ENCODE measurements at places on chromosomes 16 and 17. TPM values are rescaled to one million over a fixed set of nuclear protein-coding genes. Genes with fewer than 3 reads are reported as not detected.

The JPH3 gene
- not detected for total RNA-seq

The TMC5 gene
- not detected for total RNA-seq

The CIITA gene
- 1.1 TPM for total RNA-seq

The SKAP1 gene
- total RNA-seq: not detected

The NTN3 gene
- total RNA-seq: 0.13 TPM

The TMEM132E gene
- under 0.01 TPM for total RNA-seq

The RND2 gene
- total RNA-seq: 0.78 TPM

The SLC5A2 gene
- not detected for total RNA-seq

The CNGB1 gene
- total RNA-seq: not detected

The TSPOAP1 gene
- total RNA-seq: 2.9 TPM

The CTRL gene
- 0.32 TPM for total RNA-seq

The KRTAP4-4 gene
- total RNA-seq: not detected

The SDF2 gene
- 44.3 TPM for total RNA-seq

The MIF4GD gene
- 6.2 TPM for total RNA-seq

The LPO gene
- total RNA-seq: under 0.01 TPM

The KCNJ16 gene
- not detected for total RNA-seq

The PRAC1 gene
- not detected for total RNA-seq

The TAC4 gene
- total RNA-seq: not detected

The NOD2 gene
- 0.52 TPM for total RNA-seq

The KIF19 gene
- total RNA-seq: not detected

The TBC1D26 gene
- total RNA-seq: 0.11 TPM

The ARHGAP44 gene
- 1.6 TPM for total RNA-seq

The RPRML gene
- total RNA-seq: not detected

The RGS9 gene
- total RNA-seq: 1.6 TPM

The EFCAB13 gene
- 7.6 TPM for total RNA-seq

The CD300LB gene
- not detected for total RNA-seq

The DDX42 gene
- 79.3 TPM for total RNA-seq

The EMC6 gene
- 11.5 TPM for total RNA-seq
